ENCODE measurements at places on chromosomes 12 and 14. TPM values are rescaled to one million over a fixed set of nuclear protein-coding genes. Genes with fewer than 3 reads are reported as not detected.

DNA sequence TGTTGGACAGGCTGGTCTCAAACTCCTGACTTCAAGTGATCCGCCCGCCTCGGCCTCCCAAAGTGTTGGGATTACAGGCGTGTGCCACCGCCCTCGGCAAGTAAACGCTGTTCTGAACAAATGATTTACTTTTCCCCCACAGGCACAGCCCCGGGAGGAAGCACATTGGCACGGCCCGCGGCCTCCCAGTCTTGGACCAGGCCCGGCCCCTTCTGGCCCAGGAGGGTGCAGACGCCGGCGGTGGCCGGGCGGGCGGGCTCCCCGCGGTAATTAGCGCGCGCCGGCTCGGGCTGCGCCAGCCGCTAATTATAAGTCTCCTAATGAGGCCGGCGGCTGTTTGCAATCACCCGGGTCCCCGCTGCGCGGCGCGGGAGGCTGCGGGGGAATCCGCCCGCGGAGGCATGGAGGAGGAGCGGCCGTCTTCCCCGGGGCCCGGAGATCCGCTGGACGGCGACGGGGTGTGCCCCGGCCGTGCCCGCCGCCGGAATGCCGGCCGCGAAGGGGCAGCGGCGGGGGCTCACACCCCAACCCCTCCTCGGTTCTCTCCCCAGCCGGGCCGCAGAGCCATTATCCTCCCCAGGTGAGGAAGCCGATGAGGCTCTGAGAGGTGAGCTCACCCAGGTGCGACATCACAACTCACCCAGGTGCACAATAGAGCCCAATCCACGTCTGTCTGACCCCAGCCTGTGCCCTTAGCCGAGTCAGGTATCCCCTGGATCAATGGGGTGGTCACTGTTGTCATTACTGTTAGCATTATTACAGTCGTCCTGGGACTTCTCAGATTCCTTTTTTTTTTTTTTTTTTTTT is 3.3 kb upstream of the POP5 start:
- DNase-seq = peak; percentile 19

GRCh38 chr14:62087191-62087590 is 325.0 kb downstream of the SNAPC1 start:
- no peak for DNase-seq

- no peak for DNase-seq
Observed at GRCh38 chr14:100885617-100886016, 17.9 kb downstream of the RTL1 start.

DNA sequence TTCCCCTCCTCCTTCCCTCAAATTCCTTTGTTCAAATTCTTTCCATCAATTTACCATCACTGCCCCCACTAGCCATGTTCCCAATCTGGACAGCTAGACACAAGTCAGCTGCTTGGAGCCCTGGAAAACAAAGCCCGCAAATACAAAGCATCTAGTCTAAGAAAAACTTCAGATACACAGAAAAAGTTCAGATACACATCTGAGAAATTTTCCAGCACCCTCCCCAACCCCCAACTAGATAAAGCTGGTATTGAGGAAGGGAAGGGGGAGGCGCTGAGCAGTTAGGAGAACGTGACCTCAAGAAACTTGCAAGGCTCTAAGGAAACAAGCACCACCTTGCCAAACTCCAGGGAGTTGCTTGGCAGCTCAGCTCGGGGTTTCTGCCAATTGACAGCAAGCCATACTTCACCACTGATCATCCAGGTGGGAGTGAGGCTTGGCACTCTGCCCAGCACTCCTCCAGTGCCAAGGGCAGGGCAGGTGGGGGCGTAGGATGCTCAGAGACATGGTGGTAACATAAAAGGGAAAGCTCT is 5.1 kb upstream of the CNIH1 start:
- peak; percentile 36 for DNase-seq

DNA sequence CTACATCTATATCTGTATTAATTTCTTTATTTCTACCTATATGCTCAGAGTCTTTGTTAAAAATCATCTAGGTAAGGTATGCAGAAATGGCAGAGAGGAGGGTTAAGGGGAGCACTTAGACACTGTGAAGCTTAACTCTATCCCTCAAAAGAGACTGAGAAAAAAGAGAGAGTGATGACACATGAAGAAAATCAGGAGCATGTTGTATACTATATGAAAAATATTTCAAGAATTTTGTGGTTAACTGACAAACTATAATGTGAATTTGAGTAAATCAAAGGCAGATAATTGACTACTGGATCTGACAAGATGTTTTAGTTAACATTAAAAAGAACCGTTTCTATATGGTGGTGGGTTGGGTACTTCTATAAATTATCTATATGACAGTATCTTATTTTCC is 1814.2 kb upstream of the SEL1L start:
- DNase-seq = no peak

DNA sequence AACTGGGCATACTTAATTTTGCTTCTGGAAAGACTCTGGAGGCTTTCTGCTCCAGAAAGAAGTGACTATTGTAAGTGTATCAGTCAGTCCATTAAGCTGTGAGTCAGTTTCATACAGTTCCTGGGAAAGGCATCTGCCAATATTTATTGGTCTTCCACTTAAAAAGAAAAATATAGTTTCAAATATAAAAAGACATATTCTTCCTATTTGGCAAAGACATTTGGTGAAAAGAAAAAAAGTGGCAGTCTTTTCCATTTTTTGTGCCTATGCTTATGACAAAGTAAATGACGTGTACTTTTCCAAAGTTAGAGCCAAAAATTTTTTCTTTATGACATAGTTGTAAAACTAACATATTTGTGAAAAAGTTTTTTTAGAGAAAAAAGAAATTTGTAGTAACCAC is 12.3 kb downstream of the TMEM30B start:
- DNase-seq = no peak

- DNase-seq = no peak
Observed at GRCh38 chr14:104749111-104749649, 3.8 kb upstream of the SIVA1 start.

GRCh38 chr12:107094183-107094448 is 767 bp upstream of the CRY1 start:
- DNase-seq = no peak

GRCh38 chr14:30297876-30298795 is 260.8 kb upstream of the G2E3 start:
- no peak for DNase-seq

DNA sequence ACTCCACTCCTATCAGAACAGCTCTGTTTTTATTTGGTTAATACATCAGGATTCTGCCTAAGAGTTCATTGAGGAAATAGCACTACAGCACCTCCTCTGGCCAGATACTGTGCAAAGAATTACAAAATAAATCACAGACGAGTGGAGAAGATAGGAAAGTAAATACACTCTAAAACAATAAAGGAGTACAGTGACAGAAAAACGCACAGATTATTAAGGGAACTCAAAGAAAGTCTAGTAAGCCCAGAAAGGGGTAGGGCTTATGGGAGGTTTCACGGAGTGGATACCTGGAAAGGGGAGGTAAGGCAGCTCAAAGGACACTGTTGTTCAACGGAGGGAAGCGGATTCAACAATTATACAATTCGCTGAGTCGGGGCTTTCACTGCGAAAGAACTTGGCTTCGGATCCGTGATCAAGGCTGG is 5.5 kb downstream of the OR10AD1 start:
- no peak for DNase-seq

DNA sequence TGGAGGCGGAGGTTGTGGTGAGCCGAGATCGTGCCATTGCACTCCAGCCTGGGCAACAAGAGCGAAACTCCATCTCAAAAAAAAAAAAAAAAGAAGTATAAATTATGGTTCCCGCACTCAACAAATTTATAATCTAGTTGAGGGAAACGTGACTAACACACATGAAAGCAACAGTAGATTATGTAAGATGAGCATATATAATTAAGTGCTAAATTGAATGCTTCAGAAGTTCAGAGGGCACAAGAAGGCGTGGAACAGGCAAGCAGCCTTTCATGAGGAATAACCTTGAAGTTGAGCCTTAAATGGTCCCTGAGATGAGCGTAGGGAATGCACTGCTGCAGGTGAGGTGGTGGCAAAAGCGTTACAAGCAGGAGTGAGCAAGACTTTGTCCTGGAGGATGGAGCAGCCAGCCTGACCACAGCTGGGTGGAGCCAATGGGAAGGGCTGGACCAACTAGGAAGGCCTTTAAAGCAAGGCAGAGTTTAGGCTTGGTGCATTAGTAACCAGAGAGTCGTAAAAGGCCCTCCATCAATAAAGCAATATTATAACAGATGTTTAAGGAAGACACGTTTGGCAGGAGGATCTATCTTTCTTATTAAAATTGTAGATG is 30.6 kb upstream of the TUBA1A start:
- no peak for DNase-seq

- DNase-seq = no peak
Observed at GRCh38 chr12:114752217-114752616, 68.2 kb upstream of the TBX3 start.

GRCh38 chr14:78875049-78875448 is 704.9 kb downstream of the NRXN3 start:
- DNase-seq = no peak

DNA sequence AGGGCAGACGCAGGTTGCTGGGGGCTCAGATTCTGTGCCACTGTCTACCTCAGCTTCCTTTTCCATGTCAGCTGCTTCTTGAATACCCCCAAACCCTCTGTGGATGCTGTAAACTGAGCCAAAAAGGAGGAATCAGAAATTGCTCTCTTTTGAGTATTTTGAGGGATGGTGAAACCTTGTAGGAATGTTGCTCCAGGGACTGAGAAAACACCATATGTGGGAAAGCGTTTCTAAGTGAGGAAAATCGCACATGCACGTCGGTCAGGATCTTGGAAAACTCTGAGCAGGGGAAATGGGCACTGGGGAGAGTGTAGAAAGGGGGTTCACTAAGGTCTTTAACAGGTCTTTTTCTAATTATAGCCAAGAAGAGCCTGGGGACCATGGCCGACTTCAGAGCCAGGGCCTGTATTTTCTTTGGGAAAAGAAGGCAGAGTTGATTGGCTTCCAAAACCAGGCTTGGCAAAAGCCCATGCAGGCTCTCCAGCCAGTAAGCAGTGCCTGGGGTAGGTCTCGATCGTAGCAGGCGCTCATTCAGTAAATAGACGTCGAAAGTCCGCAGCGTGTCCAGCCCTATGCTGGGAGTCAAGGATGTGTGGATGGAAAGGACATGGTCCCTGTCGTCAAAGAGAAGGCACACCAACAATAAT is 58.0 kb downstream of the NTF3 start:
- DNase-seq = no peak

Gene TMEM121
- total RNA-seq = 9.2 TPM

Gene SSPN
- total RNA-seq = 22.1 TPM

Gene NFE2
- 0.48 TPM for total RNA-seq

Gene STON2
- total RNA-seq = 27.5 TPM

Gene CLEC4D
- 0.15 TPM for total RNA-seq

Gene CLEC6A
- not detected for total RNA-seq

Gene NOVA1
- 59.0 TPM for total RNA-seq

Gene PRKAB1
- total RNA-seq = 20.2 TPM

Gene TPPP2
- not detected for total RNA-seq

Gene KLHDC1
- 11.8 TPM for total RNA-seq

Gene TSPAN11
- total RNA-seq = 0.48 TPM

Gene CISTR
- total RNA-seq = not detected

Measured in breast epithelium (tissue), 4 donors.